Omental fat pad (tissue), 4 donors: ENCODE measurements at places on chromosomes 1 and 21. TPM values are rescaled to one million over a fixed set of nuclear protein-coding genes. Genes with fewer than 3 reads are reported as not detected.

SH2D2A gene
- total RNA-seq = 6.5 TPM

SH2D5 gene
- 0.84 TPM for total RNA-seq

RHD gene
- not detected for total RNA-seq

ABCA4 gene
- total RNA-seq = 0.38 TPM

DIO1 gene
- total RNA-seq = not detected

CFHR1 gene
- total RNA-seq = 0.84 TPM

WNT4 gene
- total RNA-seq = 1.6 TPM

ELAPOR1 gene
- not detected for total RNA-seq

KMO gene
- total RNA-seq = 1.3 TPM

- no peak for DNase-seq
These were observed 51.0 kb downstream of the PSMG1 start for GRCh38 chr21:39132248-39132647.

- no peak for DNase-seq
These were observed 412.8 kb downstream of the AJAP1 start for GRCh38 chr1:5067246-5067645.

DNA sequence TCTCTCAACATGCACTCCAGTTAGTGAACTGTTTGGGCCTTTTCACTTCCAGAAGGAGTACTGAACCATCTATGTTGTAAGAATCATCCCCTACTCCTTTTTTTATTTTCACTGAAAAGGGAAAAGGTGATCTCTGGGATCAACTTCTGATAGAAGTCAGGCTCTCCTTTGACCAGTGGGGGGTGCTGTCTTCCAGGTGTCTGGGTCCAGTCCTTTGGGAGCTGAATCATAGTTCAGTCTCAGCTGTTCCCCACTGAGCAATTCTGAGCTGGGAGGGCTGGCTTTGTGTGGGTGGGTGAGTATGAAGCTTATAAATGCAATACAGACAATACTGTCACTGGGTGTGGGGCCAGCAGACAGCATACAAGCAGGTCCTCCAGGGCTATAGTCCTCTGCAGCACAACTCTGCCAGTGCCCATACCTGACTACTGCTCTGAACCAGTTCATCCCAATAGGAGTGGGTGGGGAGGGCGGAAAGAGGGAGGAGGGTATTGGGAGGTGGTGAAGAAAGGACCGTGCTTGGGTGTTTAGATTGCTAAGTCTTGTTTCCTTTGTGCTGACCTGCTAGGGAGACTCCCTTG is 12.5 kb upstream of the SARS1 start:
- no peak for DNase-seq

DNA sequence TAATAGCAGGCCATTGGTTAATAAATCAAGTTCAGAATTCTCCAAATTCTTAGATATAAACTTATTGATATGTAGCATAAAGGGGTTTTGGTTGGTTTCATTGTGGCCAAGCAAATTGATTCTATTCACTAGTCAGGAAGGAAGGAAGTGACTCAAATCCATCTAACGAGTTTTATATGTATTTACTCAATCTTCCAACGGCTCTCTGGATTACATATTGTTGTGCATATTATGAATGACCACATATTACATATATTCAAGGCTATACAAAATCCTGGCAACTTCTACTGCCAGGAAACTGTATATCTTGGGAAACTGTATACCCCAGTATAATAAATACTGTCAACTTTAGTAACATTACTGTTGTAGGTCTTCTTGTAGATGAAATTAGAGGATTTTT is 20.1 kb upstream of the PDE4B start:
- DNase-seq = no peak

DNA sequence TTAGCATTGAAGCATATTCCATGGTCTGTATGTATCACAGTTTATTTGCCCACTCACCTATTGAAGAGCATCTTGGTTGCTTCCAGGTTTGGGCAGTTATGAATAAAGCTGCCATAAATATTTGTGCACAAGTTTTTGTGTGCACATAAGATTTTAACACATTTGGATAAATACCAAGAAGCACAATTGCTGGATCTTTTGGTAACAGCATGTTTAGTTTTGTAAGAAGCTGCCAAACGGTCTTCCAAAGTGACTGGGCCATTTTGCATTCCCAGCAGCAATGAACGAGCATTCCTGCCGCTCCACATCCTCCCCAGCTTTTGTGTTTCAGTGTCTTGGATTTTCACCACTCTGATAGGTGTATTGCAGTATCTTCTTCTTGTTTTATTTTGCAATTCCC is 62.7 kb downstream of the PDE9A start:
- DNase-seq = no peak

GRCh38 chr1:181595234-181595633 is 111.9 kb downstream of the CACNA1E start:
- DNase-seq = no peak

- no peak for DNase-seq
These were observed 37.5 kb downstream of the CAMTA1 start for GRCh38 chr1:6822530-6823359.

DNA sequence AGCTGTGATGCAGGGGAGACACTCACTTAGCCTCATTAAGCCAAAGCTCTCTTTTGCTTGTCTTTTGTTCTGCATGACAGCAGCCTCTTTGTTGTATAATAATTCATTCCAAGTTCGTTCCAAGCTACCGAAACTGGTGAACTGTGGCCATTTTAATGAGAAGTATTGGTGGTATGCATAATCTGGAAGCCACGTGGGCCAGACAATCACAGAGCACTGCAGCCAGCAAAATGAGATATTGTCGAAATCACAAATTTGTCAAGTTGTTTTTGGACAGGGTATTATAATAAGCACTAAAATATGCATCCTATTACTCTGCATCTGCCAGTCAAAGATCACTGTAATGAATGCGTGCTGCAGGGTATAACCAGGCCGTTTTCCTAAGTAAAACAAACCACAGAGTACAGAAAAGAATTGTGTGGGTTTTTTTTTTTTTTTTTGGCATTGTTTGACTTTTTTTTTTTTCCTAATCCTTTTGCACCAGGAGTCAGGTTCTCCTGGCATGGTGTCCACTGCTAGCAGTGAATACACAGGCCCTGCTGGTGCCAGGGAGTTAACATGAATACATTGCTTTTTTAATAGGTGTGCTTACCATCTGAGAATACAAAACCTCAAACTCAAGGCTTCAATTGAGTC is 423.9 kb downstream of the PTBP2 start:
- DNase-seq = no peak

GRCh38 chr21:37184784-37185593 is 82.1 kb downstream of the VPS26C start:
- no peak for DNase-seq

DNA sequence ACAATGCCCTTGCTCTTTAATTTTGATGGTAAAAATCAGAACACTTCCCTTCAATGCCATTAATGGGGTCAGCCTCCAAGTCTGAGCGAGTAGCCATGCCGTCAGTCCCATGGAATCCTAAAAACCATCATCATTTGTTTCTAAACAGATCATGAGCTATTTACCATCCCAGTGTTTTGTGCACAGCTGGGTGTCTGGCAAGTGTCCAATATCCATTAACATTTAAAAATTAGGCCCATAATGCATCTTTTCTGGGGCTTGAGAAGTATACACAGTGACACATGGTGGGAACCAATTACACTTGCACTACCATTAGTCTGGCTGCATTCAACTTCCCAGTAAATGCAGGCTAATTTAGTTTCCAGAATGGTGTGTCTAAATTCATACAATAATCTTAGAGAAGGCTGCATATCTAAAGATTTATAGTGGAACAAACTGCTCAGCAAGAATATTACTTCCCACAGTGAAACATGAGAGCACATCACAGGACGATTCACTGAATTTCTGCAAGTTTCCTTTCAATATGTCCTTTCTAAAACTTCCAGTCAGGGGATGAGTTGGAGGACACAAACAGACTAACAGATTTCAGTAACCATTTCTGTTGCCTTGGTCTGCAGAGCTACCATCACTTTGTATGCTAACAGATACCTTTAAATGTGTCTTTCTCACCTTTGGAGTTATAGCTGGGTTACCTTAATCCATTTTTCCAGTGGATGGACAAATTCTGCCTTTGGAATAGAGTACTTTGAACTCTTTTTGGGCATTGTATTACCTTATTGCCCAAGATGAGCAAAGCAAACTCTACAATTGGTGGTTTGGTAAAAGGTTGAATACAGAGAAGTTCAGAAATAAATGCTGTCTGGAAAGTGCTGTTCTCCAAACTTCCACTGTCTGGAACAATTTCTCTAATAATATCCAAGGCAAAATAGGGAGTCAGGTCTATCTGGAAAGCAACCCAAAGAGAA is 258.0 kb downstream of the PTBP2 start:
- no peak for DNase-seq

GRCh38 chr1:203360547-203361185 is 9.7 kb upstream of the FMOD start:
- no peak for DNase-seq

GRCh38 chr1:34694383-34694782 is 60.5 kb upstream of the GJB5 start:
- no peak for DNase-seq

DNA sequence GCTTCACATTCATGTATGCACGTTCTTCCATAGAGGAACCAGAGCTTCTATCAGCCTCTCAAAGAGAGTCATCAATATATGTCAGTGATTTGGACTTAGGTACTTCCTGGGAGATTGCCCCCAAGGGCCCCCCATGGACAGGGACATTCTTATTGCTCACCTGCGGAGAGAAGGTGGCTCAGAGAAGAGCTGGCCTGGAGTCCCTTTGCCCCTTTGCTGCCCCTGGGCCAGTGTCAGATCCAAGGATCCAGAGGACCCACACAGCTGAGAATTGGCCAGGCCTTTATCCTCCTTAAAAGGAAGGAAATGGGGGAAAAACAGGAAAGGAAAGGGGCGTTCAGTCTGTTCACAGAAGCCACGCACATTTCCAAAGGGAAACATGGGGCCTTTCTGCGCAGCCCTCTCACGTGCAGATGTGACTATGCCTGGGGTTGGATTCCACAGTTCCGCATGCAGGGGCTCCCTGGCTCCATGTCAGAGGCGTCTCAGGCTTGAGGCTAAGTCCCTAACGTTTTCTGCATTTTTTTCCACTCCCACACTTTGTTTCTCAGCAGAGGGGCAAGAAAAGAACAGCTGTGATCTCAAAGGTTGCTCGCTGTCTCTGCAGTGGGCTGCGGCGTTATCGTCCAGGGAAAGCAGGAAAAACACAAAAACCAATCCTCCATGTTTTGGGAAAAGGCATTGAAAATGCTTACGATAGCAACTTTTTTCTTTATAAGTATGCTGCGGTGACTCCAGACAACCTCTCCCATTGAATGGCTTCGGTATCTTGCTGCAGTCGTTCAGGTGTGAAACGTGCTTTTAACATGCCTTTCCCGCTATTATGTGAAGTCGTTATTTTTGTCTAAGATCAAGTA is 5.9 kb downstream of the C1orf226 start:
- DNase-seq = no peak

GRCh38 chr1:119651133-119651532 is 3.1 kb upstream of the ZNF697 start:
- no peak for DNase-seq

DNA sequence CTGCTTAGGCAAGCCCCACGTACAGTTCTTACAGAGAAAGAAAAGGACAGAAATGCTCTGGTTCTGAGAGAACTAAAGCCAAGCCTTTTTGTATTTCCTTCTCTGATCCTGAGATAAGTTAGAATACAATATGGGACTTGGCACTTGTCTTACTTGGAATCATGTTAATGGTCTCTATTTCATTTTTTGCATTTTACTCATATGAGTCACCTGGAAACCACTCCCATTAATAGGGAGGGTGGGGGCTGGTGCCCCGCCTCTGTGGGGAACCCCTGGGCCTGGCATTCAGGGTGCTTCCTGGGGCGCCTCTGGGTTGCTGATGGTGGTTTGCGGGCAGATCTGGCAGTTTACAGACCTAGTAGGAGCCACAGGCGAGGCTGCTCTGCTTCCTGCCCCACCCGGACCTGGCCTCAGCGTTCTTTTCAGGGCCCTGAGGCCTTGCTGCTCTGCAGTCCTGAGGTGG is 26.7 kb downstream of the TSPAN2 start:
- no peak for DNase-seq

DNA sequence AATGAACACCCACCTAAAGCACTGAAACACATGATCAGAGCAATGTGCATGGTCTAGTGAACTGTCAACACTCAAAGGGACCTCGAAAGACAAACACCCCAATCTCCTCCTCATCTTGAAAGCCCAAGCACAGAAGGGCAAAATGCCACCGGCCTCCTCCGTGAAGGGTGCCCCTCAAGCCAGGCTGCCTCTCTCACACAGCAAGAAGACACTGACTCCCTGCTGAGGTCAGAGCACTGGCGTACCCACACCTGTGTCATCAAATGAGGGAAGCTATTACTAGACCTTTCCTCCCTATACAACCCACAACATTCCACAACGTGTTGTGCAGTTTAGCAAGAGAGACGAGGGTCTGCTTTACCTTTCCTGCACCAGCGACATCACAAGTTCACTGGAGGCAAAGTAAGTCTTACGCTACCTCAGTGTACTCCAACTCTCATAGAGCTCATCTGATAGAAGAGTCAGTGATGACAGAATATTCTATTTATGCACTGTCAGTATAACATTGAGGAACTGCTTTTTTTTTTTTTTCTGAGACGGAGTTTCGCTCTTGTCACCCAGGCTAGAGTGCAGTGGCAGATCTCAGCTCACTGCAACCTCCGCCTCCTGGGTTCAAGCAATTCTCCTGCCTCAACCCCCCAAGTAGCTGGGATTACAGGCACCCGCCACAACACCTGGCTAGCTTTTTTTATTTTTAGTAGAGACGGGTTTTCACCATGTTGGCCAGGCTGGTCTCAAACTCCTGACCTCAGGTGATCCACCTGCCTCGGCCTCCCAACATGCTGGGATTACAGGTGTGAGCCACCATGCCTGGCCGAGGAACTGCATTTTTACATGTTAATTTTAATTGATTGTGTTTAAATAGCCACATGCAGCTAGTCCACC is 3.3 kb downstream of the SH3BP5L start:
- peak; percentile 7 for DNase-seq
